Fibroblast of skin of right biceps (primary cell): ENCODE measurements at places on chromosomes 3 and 15.

GRCh38 chr3:169562988-169563774 is 100.3 kb downstream of the MECOM start:
- DNase-seq: no peak

DNA sequence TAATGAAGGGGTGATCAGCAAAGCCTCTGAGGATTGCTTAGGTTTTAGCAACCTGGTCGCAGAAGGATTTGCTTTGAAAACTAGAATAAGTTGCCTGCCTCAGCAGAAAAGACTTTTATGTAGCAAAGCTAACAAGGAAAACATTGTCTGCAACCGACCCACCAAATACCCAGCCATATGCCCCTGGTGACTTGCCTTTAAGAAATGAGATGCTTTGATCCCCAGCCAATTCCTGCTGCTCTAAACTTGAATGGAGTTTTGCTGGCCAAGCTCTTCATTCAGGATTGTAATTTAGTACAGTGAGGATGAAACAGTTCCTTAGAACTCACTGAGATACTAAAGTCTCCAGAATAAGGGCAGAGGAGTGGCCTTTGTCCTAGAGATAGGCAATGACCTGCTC is 139.8 kb upstream of the PROK2 start:
- DNase-seq: no peak

GRCh38 chr15:88838667-88839066 is 35.4 kb downstream of the ACAN start:
- no peak for DNase-seq

DNA sequence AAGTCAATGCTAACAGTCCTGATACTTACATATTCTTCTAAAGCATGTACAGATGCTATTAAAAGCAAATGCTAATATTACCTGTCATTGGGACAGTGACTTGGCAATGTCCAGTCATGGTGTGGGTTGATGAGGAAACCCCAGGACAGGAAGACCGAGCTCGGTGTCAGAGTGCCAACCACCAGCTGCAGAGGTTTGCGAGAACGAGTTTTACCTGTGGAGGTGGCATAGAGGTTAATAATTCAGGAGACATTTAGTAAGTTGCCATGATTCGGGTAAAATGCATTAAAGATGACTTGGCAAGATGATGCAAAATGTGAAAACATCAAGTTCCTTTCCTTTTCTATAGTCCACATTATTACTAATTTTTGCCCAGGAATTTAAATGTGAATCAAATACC is 94.5 kb downstream of the ABI3BP start:
- no peak for DNase-seq

DNA sequence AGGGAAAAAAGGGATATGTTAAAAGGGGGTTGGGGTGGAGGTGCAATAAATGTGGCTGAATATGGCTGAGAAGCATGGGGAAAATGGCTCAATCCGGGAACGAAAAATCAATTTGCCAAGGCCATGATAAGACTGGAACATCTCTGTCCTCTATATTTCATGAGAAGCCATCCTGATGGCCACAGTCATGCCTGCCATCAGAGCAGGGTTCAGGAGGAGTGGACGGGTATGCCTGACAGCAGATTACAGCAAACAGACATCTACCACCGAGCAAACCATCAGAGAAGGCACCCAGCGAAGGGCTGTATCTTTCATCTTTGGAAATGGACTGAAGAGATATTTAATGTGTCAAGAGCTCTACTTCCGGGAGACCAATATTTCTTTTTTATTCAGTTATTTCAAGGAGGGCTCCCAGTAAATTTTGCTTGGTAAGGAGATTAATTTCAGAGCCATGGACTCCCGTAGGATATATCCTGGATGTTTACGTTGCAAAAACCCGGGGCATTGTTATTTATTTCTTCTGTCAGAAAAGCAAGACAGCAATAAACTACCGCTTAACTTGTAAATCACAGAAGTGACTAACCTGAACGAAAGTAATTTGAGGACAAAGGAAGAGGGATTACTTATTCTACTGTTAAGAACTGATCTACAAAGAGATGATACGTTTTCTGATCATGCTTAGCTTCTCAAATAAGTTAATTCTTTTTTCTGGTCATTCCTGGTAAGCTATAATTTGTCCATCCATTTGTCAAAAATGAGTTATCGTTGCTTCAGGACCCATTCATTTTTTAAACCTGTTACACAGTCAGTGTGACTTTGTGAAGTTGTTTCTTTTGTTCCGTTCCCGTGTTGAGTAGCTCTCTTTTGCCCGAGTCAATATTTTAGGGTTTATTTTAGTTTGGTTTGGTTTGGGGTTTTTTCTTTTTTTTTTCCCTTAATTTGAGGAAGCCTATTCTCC is 80.6 kb upstream of the CHD2 start:
- no peak for DNase-seq

DNA sequence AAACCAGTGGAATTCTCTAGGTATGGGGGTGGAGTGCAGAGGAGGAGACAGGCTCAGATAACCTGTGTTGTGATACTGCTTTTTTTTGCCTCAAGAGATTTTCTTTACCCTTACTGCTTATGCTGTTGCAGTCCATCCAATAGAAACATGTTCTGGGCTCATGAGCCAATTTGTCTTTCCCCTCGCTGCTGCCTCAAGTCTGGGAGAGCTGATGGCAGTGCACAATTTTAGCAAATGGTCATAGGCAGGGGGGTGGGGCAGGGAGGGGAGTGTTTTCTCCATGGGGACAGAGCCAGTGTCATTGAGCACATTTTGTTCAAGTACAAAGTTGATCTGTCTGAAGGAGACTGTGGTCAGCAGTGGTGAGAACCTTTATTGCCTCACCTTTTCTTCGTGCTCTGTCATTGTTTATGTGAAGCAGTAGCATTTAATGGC is 134.9 kb downstream of the MBNL1 start:
- DNase-seq: no peak

DNA sequence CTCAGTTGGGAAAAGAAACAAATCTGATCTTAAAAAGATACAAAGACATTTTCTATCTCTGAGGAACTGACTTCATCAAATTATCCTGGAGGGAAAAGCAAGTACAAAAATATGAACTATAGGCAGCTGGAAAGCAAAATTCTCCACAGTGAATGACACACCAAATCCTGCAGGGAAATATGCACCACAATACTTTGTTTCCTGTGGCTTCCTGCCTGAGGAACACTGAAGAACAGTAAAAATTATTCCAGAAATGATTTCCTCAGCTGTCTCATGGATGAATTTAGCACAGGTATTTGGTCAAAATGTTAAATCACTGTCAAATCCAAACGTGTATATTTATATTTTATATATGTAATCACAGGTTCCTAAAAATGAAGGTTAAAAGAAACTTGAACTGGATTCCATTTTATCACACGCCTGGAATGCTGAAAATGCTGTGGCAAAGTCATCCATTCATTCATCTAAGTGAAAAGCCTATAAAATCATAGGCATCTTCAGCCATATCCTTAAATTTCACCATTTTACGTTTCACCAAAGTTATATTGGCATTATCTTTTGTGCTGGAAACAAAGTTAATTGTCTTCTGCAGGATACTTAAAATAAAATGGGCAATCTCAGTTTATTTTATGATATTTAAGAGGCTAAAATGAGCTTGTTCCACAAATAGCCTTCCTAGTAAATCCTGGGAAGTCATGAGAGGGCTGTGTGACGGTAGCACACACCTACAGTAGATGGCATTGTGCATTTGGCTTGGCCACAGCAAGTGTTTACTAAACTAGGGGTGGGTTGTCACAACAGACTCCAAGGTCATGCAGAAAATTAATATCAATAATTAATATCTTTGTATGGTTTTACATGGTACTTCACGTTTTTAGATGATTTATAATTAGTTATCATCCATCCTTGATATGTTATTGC is 19.3 kb upstream of the TSC22D2 start:
- DNase-seq: no peak

DNA sequence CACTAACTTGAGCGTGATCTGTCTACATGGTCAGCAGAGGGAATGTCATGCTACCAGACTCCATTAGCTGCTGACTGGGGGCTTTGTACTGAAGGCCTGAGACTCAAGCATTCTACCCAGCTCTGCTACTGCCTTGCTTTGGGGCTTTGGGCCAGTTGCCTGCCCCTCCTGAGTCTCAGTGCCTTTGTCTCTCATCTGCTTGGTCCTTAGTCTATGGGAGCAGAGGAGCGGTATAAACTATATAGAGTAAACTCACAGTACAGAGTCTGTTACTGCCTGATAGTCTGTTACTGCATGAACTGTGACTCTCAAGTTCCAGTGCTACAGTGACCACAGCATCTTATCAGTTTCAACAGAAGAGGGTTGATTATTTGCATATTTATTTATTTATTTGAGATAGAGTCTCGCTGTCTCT is 38.5 kb upstream of the C15orf39 start:
- no peak for DNase-seq

- DNase-seq: no peak
Observed at GRCh38 chr15:31271224-31271635, 55.4 kb upstream of the KLF13 start.

- DNase-seq: no peak
Observed at GRCh38 chr3:48306860-48307530, 26.5 kb downstream of the SPINK8 start.

DNA sequence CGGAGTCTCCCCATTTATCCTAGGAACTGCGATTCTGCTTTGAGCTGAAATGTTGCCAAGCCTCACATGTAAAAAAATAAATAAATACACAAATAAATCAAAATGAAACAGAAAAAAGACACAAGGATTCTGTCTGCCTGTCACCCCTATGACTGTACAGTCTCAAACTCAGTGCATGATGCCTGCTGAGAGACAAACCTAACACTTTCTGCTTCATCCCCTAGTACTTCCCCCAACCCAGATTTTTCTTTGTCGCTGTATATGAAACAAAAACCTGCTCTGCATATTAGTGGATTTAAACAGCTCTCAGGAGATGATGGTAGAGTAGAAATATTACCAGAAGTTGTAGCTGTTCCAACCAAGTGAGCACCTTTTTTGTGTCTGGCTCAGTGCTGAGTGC is 530.7 kb upstream of the CFAP20DC start:
- no peak for DNase-seq

- DNase-seq: peak; percentile 93
Observed at GRCh38 chr3:31041161-31041978, 146.9 kb upstream of the GADL1 start.

- DNase-seq: no peak
Observed at GRCh38 chr15:45855907-45856579, 221.2 kb downstream of the SQOR start.

DNA sequence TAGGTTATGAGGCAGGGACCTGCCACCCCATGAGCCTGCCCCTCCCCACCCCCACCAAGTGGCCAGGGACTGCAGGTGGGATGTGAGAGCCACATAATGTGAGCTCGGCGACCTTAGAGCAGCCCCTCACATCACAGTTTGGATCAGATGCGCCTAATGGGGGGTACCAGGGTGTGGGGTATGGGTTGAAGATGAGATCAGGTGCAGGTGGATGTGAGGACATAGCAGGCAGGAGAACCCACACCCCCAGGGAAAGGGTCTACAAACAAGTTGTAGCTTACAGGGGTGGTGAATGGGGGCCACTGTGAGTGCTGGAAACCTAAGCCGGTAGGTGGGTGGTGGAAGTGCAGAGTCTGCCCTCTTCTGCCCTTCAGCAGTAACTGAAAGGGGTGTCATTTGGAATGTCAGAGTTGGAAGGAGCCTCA is 94.0 kb downstream of the CORO2B start:
- peak; percentile 19 for DNase-seq

DNA sequence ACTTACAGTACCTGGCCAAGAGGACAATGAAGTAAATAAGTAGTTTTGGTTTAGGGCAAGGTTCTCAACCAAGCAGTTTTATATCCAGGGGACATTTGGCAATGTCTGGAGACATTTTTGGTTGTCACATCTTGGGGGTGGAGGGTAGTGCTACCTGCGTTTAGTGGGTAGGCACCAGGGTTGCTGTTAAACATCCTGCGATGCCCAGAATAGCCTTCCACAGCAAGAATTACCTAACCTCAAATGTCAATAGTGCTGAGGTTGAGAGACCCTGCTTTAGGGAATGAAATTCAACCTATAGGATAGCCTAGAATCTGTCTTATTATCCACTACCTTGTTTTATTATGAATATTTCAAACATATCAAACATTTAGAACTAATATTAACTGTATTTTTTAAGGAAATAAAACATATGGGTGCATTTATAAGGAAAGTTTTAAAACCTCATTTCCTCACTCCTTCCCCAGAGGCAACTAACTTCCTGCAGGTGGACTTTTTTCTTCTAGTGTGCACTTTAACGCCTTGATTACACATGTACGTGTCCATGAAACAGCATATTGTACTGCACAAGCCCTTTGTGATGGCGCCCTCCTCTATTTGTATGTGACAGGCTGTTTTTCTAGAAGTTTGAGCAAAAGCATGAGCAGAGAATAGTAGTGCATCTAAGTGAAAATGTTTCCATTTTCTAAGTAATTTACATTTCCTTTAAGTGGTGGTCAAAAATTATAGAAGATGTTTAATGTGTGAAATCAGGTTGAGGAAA is 57.1 kb downstream of the TRAK1 start:
- no peak for DNase-seq

GRCh38 chr3:167188592-167188991 is 191.5 kb downstream of the ZBBX start:
- DNase-seq: no peak

DNA sequence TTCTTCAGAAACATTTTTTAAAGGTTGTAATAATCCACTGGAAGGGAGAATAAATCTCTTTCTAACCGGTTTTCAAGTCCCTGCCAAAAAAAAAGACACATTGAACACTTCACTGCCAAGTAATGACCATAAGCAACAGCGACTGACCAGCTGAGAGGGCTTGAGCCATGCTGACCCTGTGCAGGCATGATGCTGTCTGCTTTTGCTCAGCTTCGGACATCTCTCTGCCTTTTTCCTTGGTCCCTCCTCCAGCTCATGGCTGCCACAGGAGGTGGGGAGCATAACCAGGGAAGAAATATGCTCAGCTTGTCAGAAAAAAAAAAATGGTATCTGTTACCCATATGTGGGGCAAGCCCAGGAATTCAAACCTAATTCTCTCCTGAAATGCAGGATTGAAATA is 1.5 kb downstream of the IGSF10 start:
- no peak for DNase-seq

GRCh38 chr3:71041371-71041770 is 542.2 kb downstream of the FOXP1 start:
- no peak for DNase-seq

DNA sequence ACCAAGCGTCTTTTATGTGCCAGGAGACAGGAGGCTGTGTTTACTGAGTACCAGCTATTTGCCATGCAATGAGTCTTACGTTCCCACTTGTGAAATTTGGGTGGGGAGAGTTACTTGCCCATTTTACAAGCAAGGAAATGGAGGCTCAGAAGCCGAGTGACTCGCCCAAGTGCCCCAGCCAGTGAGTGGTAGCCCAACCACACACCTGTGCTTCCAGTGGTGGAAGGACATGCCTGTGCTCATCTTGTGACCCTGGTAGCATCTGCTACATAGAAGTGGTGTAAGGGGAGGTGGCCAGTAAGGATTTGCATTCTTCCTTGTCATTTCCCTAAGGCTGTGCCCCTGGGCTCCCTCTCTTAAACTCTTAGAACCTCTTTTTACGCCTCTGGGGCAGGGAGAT is 49.3 kb downstream of the FBLN2 start:
- no peak for DNase-seq
